ENCODE measurements at places on chromosomes 16 and 17.

GRCh38 chr17:42408061-42408460 is 15.0 kb downstream of the CAVIN1 start:
- no peak for DNase-seq

- no peak for DNase-seq
Observed at GRCh38 chr16:31487071-31487719, 4.3 kb downstream of the SLC5A2 start.

GRCh38 chr17:76567634-76568432 is 17.8 kb downstream of the ST6GALNAC2 start:
- DNase-seq, result no peak

- DNase-seq, result no peak
Observed at GRCh38 chr17:55402374-55402773, 19.3 kb downstream of the MMD start.

DNA sequence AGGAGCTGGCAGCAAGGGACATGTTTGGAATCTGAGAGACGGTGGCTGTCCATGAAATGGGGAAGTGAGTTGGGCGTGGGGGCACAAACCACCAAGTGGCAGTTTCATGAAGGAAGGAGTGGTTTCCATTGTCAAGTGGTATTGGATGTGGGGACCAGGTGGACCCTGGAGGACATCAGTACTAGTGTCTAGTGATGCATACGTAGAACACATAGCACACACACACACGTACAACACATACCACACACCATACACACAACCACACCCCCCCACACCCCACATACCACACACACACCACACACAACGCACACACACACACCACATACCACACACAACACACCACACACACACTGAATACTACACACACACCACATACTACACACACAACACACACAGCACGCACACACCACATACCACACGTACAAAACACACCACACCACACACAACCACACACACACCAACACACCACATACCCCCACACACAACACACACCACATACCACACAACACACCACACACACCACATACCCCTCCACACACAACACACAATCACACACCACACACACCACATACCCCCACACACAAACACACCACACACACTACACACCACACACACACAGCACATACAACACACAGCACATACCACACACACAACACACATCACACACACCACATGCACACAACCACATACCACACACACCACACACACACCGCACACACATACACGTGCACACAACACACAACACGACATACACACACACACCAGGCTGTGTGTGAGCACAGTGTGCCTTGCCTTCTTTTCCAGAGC is 41.1 kb upstream of the GSE1 start:
- no peak for DNase-seq

GRCh38 chr17:74729368-74729767 is 7.7 kb upstream of the RAB37 start:
- DNase-seq, result no peak

DNA sequence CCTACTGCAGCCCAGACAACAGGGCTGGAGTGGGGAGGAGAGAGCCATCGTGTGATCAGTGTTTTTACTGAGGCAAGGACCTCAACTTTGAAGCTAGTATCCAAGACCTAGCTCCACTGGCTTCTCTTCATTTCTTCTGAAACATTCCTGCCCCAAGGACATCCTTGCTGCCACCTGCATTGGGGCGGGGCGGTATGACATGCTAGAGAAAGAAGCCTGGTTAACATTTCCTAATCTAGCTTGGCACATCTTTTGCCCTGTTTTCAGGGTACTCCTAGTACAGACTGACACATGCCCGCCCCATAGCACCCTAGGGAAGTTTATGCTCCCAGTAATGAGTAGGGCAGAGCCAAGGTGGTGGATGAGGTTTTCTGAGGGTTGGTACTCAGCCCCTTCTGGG is 17.8 kb upstream of the ANKRD40CL start:
- no peak for DNase-seq

GRCh38 chr17:68238164-68238870 is 9.5 kb upstream of the AMZ2 start:
- DNase-seq, result no peak

DNA sequence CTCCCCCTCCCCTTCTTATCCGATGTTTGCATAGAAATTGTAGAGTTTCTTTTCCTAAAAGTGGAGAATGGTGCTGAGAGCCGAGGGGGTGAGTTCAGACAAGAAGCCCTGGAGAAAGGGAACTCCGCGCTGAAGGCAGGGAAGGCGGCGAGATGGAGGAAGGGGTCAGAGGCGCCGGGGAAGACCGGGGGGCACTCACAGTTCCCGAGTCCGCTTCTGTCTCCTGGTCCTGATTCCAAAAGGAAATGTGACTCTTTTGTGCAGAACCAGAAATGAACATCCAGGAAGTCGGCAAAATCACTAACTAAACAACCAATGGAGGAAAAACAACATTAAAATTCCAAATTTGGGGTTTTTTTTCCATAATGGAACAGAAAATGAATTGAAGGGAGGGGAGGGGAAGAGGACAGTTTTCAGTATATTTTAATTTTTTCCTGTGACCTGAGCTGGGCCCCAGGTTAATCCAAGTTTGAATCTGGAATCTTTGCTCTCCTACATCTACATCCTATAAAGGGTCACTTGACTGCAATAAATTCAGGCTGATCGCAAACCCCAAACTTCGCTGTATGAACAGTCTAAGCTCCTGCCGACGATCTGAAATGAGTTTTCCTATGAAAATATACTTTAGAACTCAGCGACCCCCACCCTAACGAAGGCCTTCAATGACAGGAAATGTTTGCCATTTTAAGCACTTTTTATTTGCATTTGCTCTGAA is 252.3 kb downstream of the C16orf95 start:
- DNase-seq, result no peak

DNA sequence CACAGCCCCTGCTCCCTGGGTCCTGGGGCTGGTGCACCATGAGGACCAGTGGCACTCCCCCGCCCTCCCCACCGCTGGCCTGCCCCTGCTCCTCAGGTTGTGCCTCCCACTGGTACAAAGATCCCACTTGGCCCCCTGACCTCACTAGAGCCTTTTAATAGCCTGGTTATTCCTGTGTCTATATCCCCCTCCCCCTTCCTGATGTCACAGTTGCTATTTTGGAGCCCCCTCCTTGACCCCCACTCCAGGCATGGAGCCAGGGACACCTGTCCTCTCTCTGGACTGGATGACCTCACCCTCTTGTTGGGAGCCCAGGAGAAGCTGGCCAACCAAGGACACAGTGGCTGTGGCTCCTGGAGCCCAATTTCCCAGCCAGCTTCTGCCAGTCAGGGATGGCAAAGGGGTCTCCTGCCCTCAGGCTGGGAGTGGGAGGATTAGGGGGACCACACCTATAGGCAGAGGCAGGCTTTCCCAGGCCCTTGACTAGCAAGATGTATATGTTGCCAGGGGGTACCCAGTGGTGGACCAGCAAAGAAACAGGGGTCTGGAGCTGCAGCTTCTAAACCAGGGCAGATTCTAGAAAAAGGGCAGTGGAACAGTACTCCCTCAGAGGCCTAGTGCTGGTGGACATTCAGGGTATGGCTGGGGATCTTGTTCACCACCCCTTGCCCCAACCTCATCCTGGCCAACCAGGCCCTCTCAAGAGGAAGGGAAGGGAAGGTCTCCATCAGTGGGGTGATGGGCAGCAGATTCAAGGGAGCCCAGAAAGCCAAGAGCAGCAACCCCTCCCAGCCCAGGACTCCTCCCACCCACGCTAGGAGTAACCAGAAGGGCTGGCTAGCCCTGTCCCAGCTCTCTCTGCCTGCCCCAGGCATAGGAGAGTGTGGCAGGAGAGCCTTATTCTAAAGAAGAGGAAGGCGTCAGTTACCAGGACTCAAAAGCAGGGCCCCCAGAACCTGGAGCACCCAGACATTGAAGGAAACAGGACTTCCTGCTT is 10.9 kb downstream of the HDAC5 start:
- DNase-seq, result no peak

DNA sequence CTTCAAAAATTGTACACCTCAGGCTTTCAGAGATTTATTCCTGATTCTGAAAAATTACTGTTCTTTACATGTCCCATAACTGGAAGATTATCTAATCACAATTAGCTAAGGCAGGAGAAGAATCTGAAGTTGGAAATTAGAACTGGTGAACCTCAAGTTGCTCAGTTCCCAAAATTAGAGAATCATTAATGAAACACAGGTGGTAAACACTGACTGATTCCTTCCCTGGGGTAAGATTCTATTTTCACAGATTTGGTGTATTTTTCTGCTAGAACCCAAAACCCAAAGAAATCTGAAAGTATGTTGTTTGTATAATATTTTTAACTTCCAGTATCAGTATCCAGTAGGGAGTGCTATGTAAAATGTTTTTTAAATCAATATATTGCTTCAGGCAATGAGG is 25.7 kb downstream of the PHKB start:
- DNase-seq, result no peak

- DNase-seq, result no peak
Observed at GRCh38 chr17:77744066-77744988, 214.2 kb upstream of the TNRC6C start.

DNA sequence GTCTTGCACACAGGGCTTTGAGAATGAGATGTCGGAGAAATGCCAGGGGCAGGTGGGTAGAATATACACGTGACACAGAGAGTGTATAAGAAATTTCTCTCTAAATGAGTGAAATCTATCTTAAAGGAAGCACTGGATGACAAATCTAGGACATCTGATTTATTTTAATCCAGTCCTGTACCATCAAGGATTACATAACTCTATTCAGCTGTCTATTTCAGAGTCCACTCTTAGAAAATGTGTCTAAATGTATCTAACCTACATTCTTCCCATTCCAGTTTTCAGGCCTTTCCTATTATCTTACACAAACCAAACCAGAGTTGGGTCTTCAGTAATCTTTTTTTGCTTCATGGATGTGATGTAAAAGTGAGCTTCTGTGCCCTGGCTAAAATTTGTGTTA is 181.9 kb downstream of the CNTNAP4 start:
- no peak for DNase-seq

GRCh38 chr17:43701318-43701743 is 39.6 kb upstream of the MEOX1 start:
- DNase-seq, result no peak

DNA sequence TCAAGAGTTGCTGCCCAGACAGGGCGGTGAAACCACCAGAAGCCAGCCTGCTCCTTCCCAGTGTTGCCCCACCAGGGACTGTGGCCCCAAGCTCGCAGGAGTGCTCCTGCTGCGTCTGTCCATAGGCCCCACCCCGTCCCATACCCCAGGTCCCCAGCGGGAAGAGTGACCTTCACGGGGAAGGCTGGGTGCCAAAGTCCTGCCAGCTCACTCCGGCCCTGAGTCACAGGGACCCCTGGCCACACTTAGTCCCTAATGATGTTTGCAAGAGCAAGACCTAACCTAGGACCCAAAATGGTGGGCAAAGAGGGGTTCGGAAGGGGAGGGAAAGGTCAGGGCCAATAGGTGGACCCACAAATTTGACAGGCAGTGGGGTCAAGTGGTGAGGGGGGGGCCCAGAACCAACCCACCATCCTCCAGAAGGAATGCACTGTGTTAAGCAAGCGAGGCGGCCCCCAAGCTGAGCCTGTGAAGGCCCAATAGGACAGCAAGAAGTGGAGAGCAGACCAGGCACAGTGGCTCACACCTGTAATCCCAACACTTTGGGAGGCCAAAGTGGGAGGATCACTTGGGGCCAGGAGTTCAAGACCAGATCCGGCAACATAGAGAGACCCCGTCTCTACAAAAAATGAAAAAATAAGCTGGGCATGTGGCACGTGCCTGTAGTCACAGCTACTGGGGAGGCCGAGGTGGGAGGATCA is 3.3 kb downstream of the DOK4 start:
- no peak for DNase-seq

GRCh38 chr17:75806822-75807500 is 22.4 kb downstream of the UNK start:
- no peak for DNase-seq
